ENCODE measurements at places on chromosomes 1 and 21. TPM values are rescaled to one million over a fixed set of nuclear protein-coding genes. Genes with fewer than 3 reads are reported as not detected.

GRCh38 chr21:26423511-26423910, 149.6 kb downstream of the CYYR1 start:
- H3K4me3 ChIP-seq: no peak overlapping the region
- no peak for DNase-seq
- H3K27me3 ChIP-seq: no peaks in the 10 kb centered on the region
- no peak overlapping the region for H3K27ac ChIP-seq
- H3K4me1 ChIP-seq: no peaks in the 10 kb centered on the region
- H3K36me3 ChIP-seq: no peaks in the 10 kb centered on the region

GRCh38 chr1:89528382-89528780, 3.8 kb downstream of the LRRC8B start:
- peaks cover 3% of the 10 kb centered on the region for H3K4me1 ChIP-seq
- no peak overlapping the region for H3K27ac ChIP-seq
- H3K27me3 ChIP-seq: no peaks in the 10 kb centered on the region

DNA sequence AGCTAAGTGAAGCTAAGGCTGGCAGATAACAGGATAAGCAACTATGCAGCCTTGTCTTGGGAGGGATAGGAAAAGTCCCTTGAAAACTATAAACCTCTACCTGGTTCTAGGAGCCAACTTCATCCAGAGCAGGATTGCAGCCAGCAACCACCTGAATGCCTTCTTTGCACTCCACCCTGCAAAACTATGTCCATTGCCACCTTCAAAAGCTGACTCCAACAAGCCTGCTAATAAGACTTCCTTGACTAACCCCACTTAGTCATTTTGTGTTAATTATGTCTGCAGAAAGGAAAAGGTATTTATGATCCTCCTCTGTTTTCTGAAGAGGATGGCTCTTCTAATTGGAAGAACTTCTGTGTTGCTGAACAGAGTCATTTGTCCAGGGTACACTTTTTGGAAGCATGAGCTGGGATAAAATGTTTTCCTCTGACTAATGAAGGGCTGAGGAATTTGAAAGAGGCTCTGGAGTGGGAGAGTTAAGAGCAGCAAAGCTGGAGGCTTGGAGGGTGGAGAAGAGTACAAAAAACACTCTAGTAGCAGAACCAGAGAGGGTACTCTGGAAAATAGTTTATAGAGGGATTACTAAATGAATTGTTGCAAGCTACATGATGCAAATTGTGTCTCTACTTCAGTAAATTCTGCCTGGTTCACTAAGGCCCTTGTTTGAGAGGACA, 9.6 kb upstream of the RIMKLA start:
- DNase-seq: no peak
- H3K27me3 ChIP-seq: peaks cover 2% of the 10 kb centered on the region
- H3K4me3 ChIP-seq: no peak overlapping the region
- H3K4me1 ChIP-seq: no peaks in the 10 kb centered on the region
- H3K27ac ChIP-seq: no peak overlapping the region
- H3K36me3 ChIP-seq: no peaks in the 10 kb centered on the region

- no peak for DNase-seq
- H3K4me3 ChIP-seq: no peak overlapping the region
- H3K27me3 ChIP-seq: no peaks in the 10 kb centered on the region
- no peaks in the 10 kb centered on the region for H3K4me1 ChIP-seq
- no peaks in the 10 kb centered on the region for H3K36me3 ChIP-seq
- no peak overlapping the region for H3K27ac ChIP-seq
Observed at GRCh38 chr1:227959325-227959860, 11.7 kb upstream of the WNT9A start.

GRCh38 chr1:245987219-245987545, 519.9 kb downstream of the SMYD3 start:
- no peaks in the 10 kb centered on the region for H3K36me3 ChIP-seq
- H3K4me3 ChIP-seq: no peak overlapping the region
- DNase-seq: no peak
- no peak overlapping the region for H3K27ac ChIP-seq
- H3K4me1 ChIP-seq: no peaks in the 10 kb centered on the region
- H3K27me3 ChIP-seq: no peaks in the 10 kb centered on the region

The PCAT6 gene
- total RNA-seq: 0.19 TPM

GRCh38 chr1:153881751-153882150, 41.0 kb downstream of the GATAD2B start:
- peak overlapping the region; percentile 68 for H3K27ac ChIP-seq
- DNase-seq: no peak
- H3K27me3 ChIP-seq: no peaks in the 10 kb centered on the region
- H3K4me3 ChIP-seq: peak overlapping the region; percentile 8
- H3K4me1 ChIP-seq: peaks cover 10% of the 10 kb centered on the region

- H3K27me3 ChIP-seq: no peaks in the 10 kb centered on the region
- no peak overlapping the region for H3K27ac ChIP-seq
- no peak for DNase-seq
- H3K4me3 ChIP-seq: no peak overlapping the region
- H3K4me1 ChIP-seq: no peaks in the 10 kb centered on the region
Observed at GRCh38 chr21:26788790-26789189, 56.4 kb downstream of the ADAMTS1 start.

GRCh38 chr1:10074059-10074851, 41.5 kb downstream of the UBE4B start:
- DNase-seq: no peak
- H3K27ac ChIP-seq: peak overlapping the region; percentile 40
- H3K4me1 ChIP-seq: no peaks in the 10 kb centered on the region
- no peaks in the 10 kb centered on the region for H3K27me3 ChIP-seq

- DNase-seq: no peak
- no peaks in the 10 kb centered on the region for H3K4me1 ChIP-seq
- H3K27ac ChIP-seq: no peak overlapping the region
- no peaks in the 10 kb centered on the region for H3K36me3 ChIP-seq
Observed at GRCh38 chr1:159443066-159443750, 3.7 kb downstream of the OR10J1 start.

All from thymus (tissue), 14 donors.